ENCODE measurements at places on chromosomes 13 and 19. TPM values are rescaled to one million over a fixed set of nuclear protein-coding genes. Genes with fewer than 3 reads are reported as not detected.

COL5A3 gene
- 11.1 TPM for total RNA-seq

DNA sequence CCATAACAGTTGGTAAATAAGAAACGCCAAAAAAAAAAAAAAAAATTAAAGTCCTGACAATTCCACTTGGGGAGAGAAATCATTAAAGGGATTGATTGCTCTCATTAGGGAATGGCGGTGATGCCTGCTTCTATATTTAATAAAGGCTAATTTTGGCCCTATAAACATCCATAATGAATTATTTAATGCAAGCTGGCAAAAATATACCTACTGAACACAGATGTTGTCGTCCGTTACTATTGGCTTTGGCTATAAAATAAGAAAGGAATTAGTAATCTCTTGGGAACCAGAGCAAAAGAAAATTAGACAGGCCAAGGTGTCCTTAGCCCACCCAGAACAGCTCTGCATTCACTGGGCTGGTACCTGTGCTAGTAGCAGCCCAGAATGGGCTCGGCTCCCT, 717.3 kb downstream of the DIAPH3 start:
- DNase-seq = no peak

CDX2 gene
- not detected for total RNA-seq

- no peak for DNase-seq
Observed at GRCh38 chr13:102648046-102648445, 46.8 kb downstream of the METTL21C start.

GRCh38 chr19:10846500-10847202, 1.6 kb upstream of the C19orf38 start:
- DNase-seq = no peak

GRCh38 chr19:42452590-42452989, 9.8 kb upstream of the CXCL17 start:
- DNase-seq = no peak

GRCh38 chr13:68727798-68728197, 1379.8 kb upstream of the ATXN8OS start:
- no peak for DNase-seq

DNA sequence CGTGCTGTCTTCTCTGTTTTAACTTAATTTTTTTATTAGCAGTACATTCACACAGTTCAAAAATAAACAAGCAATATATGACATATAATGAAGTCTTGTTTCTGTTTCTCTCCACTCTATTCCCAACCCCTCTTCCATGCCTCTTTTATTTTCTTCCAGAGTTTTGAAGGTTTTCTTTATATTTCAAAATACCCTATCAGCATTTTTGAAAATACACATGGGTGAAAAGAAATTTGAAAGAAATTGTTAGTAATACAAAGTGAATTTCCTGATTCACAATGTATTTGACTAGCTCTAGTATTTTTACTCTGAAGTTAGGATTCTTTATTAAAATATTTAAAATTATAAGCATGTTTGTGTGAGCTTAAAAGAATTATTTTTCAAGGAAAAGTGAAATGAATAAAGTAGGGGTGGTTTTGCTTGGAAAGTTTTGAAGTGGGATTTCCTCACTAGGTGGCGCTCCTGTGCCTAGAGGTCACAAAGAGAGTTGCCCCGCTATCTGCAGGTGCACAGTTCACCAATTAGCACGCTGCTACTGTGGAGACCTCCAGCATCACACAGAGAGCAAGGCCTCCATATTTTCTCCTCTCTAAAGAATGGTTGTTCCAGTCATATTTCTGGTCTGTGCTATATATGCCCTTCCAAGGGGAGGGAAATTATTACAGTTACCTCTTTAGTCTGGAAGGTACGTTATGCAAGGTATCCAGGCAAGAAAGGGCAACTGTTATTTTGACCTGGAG, 37.6 kb downstream of the SOX21 start:
- no peak for DNase-seq

DNA sequence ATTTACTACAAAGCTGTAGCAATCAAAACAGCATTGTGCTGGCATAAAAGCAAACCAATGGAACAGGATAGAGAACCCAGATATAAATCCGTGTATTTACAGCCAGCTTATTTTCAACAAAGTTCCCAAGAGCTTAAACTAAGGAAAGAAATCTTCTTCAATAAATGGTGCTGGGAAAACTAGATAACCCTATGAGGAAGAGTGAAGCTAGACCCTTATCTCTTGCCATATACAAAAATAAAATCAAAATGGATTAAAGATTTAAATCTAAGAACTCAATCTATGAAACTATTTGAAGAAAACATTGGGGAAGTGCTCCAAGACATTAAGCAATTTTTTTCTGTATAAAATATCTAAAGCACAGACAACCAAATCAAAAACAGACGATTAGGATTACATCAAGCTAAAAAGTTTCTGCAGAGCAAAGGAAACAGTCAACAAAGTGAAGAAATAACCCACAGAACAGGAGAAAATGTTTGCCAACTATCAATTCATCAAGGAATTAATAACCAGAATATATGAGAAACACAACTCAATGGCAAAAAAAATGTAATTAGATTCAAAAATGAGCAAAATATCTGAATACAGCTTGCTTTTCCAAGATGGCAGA, 480.7 kb downstream of the LMO7 start:
- DNase-seq = no peak

DNA sequence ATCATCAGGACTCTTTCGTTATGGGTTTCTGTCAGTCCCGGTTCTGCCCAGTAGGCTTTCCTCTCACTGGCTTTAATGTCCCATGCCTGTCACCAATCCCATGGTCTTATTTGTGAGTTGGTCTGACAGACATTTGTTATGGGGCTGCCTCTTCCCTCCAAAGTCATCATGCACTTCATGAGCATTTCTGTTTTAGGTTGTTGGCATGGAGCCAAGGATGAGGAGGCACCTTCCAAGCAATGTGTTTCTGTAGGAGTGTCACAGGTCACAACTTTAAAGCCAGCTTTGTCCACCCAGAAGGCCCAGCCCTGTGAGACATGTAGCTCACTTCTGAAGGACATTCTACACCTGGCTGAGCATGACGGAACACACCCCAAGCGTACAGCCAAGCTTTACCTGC, 8.5 kb downstream of the ZNF17 start:
- DNase-seq = no peak

GRCh38 chr13:60318186-60318585, 78.8 kb upstream of the TDRD3 start:
- no peak for DNase-seq

- no peak for DNase-seq
Observed at GRCh38 chr13:74751739-74752138, 617.5 kb upstream of the KLF12 start.
